Stimulated activated CD8-positive, alpha-beta memory T cell treated with anti-CD3 and anti-CD28 coated beads, Interleukin-7, amount 100 ng/mL, for 1 hour (primary cell): ENCODE measurements at places on chromosomes 2 and 18.

DNA sequence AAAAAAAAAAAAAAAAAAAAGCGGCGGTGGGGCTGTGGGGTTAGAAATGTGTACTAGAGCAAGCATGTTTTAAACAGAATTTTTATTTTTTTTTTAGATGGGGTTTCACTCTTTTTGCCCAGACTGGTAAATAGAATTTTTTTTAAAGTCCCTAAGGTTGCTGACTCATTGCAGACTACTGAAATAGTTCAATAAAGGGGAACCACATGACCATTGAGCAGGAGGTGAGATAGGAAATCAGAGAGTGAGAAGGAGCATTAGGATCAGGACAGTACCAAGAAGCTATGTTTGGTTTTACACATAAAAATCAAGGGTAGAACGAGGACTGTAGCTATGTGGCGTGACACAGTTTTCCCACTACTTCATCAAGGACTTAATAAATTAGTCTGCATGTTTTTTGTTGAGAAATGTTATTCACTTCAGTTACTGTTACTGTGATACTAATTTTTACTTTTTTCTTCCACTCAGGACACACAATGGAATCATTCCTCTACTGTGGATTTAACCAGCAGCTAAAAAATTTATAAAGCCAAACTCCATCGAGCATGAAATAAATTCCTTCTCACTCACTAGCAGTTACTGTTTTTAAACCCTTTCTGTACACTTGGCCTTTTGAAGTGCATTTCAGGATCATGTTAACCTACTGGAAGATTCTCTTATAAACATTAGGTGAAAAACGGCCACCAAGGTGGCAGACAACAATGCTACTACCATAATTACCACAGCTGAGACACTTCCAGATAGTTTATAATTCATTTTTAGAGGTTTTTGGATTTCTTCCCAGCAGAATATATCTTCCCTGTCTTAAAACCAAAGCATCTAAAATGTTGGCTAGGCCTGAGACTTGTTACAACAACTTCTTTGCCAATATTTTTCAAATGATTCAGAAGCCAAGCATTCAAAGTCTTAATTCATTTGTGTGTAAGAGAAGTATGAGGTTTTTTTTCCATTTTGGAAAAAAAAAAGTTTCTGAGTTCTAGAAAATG, 33.2 kb downstream of the LAMA1 start:
- DNase-seq, result no peak

- DNase-seq, result no peak
These were observed 663 bp downstream of the RHBDD1 start for GRCh38 chr2:226836548-226836885.

DNA sequence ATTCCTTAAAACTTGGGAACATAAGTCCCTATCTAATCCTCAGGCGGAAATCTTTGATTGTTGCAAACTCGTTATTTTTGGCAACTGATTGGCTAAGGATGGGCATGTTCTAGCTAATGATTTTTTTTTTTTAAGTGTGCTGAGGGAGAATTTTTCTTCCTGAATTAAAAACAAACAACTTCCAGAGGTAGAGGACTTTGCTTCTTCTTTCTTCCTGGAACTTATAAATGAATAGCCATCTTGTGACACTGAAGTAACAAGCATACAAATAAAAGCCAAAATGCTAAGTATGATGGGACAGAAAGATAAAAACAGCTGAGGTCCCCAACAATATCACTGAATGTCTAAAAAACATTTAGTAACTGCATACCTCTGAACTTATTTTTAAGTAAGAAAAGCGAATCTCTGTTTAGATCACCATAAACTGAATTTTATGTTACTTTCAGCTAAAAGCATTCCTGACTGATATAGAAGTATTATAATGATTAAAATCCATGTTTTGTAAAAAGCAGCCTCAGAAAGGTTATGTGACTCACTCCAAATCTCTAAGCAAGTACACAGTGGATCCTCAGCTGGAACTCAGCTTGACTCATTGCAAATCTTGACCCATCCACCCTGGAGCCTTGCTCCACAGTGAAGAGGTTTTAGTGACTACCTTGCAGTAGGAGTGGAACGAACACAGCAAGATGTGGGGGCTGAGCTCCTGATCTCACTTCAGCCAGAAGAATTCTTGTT, 344.4 kb downstream of the CLIP4 start:
- no peak for DNase-seq

- no peak for DNase-seq
These were observed 96.8 kb downstream of the BOD1L2 start for GRCh38 chr18:57243624-57244179.

DNA sequence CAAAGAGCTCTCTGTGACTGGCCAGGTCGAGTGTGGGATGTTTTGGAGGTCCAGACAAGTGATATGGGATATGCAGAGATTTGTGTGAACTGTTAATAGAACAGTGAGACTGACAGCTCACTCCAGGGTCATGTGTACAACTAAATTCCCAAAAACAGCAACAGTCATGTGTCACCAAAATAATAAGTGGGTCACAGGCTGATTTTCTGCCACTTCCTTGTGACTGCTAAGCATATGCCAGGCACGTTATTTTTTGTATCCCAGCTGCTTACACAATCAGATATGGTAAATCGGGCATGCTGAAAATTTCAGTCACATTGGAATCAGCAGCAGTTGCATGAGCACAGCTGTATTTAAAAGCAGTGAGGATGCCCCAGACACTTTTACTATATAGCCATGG, 198.7 kb downstream of the PTGR3 start:
- DNase-seq, result no peak
